SK-N-DZ (cell line): ENCODE measurements at places on chromosomes 7 and 10.
A peak's percentile ranks its signal among the peaks of the same experiment; 100 is the strongest.

- DNase-seq: no peak
Measured at GRCh38 chr10:85262992-85263391, 934.6 kb downstream of the CCSER2 start.

- no peak for DNase-seq
Measured at GRCh38 chr7:137342265-137342664, 1.3 kb downstream of the PTN start.

GRCh38 chr10:108249940-108250339, 1085.4 kb upstream of the SORCS1 start:
- DNase-seq: no peak

DNA sequence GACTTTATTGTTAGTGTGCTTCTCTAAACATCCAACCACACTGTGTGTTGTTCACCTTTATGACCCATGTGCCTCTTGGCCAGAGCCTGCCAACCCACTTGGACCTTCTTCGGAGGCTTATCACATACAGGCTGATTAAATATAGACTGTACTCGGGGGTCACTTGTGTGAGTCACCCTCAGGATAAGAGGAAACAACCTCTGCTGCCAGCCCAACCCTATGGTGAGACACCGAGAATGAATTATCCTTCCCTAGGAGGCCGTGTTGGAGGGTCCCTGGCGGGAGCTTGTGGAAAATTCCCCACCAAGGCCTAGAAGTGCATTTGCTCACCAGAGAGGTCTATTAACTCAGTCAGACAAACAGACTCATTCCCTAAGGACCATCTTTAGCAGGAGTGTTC, 63.0 kb downstream of the FAS start:
- DNase-seq: no peak

DNA sequence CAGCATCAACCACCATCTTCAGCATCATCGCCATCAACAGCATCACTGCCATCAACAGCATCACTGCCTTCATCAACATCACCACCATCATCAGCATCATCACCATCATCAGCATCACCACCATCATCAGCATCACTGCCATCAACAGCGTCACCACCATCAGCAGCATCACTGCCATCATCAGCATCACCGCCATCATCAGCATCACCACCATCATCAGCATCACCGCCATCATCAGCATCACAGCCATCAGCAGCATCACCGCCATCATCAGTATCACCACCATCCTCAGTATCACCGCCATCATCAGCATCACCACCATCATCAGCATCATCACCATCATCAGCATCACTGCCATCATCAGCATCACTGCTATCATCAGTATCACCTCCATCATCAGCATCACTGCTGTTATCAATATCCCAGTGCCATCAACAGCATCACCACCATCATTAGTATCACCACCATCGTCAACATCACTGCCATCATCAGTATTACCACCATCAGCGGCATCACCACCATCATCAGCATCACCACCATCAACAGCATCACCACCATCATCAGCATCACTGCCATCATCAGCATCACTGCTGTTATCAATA, 115.2 kb downstream of the RGS10 start:
- DNase-seq: no peak

DNA sequence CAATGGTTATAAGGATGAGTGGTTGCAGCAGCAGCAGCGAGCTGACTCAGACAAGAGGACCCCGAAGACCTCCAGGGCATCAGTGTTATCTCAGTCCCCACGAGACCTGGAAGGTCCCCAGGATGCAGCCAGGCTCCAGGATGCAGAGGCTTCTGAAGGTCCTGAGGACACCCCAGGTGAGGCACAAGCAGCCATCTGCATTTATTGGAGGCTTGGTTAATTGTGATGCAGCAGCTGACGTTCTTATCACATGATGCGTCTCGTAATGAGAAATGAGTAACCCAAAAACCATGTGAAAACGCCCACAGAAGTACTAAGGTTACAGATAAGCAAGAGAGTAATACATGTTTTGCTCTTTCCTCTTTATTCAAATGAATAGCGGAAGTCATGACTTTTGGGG, 17.4 kb downstream of the C7orf57 start:
- no peak for DNase-seq

DNA sequence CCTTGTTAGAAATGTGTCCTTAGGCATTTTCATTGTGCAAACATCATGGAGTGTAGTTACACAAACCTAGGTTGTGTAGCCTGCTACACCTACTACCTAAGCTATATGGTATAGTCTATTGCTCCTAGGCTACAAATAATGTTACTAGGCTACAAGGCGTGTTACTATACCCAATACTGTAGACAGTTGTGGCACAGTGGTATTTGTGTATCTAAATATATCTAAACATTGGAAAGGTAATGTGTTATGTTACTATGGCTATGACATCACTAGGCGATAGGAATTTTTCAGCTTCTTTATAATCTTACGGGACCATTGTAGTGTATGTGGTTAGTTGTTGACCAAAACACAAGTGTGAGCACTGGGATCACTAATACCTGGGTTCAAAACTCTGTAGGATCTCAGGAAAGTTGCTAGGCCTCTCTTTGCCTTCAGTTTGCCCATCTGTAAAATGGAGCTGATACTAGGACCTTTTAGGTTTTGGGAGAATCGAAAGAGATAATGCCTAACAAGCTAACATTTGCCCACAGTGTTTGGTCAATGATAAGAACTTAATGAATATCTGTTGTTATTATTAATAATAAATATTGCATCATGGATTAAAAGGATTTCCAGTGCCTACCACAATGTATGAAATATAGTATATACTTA, 2.7 kb downstream of the BICC1 start:
- DNase-seq: no peak

DNA sequence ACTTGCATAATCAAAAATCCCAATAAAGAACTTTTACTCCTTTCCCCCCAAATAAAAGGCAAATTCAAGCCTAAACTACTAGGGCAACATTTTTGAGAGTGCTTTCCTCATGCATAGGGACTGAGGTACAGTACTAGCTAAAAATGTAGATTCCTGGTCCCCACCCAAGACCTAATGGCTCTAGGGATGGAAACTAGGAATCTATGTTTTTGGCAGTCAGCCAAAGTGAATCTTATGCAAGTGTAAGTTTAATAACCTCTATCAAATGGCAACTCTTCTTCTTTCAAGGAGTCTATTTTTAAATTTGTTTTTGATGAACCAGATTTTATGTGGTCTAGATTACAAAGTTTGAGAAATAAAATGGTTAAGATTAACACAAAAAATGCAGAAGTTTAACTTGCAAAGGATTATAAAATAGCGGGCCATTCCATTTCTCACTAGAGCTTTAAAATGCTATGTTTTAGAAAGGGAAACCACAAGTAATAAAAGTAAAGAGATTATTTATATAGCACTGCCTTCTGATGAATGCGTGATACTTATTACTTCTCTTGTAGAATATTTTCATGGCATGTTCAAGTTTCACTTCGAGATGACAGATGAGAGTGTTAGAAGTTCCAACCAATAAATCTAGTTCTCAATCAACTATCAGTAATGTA, 70.4 kb upstream of the MDFIC start:
- DNase-seq: no peak

DNA sequence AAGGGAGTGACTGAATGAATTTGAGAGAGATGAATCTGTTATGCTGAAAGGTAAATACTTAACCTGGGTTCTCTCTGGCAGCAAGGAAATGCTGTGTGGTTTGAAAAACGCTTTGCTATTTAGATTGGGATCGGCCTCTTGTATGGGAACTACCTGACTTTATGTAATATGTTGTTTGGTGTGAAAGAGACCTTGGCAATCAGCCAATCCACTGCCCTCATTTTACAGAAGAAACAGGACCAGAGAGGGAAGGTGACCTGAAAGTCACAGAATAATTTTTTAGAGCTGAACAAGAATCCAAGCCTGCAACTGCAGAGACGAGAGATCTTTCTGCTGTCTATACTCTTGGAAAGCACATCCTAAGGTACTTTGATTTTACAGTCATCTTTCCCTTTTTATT, 1.0 kb downstream of the BUD31 start:
- DNase-seq: no peak

GRCh38 chr10:35092851-35093250, 2.7 kb upstream of the CUL2 start:
- no peak for DNase-seq

DNA sequence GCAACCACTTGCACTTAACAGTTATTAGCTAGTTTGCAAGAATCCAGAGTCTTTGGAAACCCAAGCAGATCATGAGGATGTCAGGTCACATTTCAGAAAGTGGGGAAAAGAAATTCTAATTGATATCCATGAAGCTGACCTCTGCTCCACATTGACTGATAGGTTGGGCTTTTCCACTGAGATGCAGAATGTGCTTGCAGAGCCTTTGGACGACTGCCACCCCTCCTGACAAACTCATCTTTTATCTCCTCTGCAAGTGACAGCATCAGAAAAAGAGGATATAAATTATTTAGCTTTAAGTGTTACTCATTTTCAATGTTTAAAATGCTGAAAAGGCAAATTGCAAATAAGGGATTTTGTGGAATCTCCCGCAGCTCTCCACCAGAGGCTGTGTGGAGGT, 75.3 kb downstream of the C10orf90 start:
- DNase-seq: no peak

DNA sequence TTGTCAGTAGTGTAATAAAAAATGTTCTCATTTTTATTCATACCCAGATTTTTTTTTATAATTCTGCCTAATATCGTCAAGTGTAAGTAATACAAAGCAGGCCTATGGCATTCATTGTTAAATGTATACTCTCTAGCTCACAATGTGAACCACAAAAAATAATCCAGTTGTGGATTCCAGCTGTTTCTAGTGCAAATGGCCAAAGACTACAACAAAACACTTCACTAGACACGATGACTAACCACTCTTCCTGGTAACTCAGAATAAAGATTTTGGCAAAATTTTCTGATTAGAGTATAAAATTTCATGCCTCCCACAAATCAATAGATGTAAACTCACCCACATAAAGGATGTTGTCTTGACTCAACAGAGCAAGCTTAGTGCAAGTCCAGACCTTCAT, 396.6 kb downstream of the DGKB start:
- no peak for DNase-seq

GRCh38 chr10:109062371-109062770, 860.9 kb downstream of the XPNPEP1 start:
- DNase-seq: peak; percentile 37

- DNase-seq: no peak
Measured at GRCh38 chr7:12581897-12582296, 11.4 kb downstream of the SCIN start.

DNA sequence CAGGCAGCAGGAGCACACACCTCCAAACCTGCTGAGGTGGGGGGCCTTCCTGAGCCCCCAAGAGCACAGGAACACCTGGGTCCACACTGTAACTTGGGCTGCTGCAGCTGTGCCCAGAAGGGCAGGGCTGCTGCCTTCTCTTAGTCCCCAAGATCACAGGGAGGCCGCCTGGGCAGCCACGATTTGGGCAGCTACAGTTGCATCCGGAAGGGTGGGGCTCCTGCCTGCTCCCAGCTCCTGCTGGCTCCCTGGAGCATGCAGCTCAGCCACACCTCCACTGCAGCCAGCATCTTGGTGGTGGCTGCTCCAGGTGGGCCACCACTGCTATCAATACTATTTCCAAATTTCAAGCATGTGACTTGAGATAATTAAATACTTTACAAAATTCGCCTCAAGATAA, 38.5 kb upstream of the AGMO start:
- DNase-seq: no peak

GRCh38 chr7:64602518-64602917, 39.6 kb upstream of the ZNF680 start:
- no peak for DNase-seq

DNA sequence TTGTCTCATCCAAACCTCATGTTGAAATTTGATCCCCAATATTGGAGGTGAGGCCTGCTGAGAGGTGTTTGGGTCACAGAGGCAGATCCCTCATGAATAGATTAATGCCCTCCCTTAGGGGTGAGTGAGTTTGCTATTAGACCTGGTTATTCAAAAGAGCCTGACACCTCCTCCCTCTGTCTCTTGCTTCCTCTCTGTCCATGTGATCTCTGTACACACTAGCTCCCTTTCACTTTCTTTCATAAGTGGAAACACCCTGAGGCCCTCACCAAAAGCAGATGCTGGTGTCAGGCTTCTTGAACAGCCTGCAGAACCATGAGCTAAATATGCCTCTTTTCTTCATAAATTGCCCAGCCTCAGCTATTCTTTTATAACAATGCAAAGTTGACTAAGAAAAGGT, 447.1 kb downstream of the MDFIC start:
- DNase-seq: no peak

DNA sequence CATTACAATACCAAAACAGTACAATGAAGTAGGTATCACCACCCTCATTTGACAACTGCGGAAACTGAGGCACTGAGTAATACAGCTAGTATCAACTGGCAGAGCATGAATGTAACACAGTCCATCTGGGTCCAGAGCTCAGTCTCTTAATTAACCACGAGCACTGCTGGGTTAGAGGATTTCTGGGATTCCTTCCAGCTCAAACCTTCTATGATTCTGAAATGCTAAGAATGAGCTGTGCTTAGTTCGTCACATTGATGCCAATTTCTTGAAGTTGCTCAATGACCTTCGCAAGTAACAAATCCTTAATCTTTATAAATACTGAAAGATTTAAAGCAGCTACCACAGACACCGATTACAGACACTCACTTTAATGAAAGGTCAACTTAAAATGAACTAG, 62.5 kb downstream of the SGMS1 start:
- no peak for DNase-seq

GRCh38 chr10:69220507-69220906, 375 bp downstream of the HKDC1 start:
- DNase-seq: no peak

DNA sequence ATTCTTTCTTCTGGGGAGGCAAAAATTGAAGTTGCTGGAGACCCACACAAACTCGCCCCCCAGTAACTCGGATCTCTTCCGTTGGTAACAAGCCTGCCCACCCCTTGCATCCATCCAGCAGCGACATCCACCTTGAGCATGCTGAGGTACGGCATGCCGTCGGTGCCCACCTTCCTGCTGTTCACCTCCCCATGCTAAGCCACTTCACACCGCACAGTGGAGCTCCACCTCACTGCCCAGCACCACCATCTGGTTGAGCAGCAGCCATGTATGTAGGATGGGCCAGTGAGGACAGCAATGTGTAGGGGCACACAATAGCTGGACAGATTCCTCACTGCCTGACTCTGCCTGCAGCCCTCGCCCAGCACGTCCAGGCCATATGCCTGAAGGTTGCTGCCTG, 138.1 kb upstream of the ZNF92 start:
- DNase-seq: no peak

DNA sequence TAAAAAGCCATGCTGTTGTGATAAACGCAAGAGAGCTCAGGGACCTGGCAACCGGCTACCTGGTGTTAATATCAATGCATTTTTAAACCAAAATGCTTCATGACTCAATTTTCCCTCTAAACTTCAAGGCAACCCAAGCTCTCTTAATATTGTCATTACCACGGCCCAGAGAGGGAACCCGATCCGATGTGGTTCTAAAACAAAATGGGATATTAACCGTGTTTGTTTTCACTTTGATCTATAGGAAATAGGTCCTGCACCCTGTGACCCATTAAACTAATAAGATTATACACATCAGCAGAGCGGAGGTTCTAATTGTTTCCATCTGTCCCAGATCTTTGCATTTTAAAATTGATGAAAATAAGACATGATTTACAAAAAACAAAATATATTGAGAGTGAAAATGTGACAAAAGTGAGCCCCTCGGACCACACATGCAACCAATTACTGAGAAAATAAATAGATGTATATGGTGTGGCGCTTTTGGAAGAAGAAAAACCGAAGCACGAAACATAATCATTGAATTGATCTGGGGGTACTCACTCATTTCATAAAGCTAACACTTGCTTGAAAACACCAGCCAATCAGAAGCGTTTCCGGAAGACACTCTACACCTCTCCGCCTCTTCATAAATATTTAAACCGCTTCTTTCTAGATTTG, 290.3 kb upstream of the NFE2L3 start:
- peak; percentile 28 for DNase-seq
